ENCODE measurements at places on chromosomes 11 and 22. TPM values are rescaled to one million over a fixed set of nuclear protein-coding genes. Genes with fewer than 3 reads are reported as not detected.

SEZ6L gene
- total RNA-seq, result not detected

LYVE1 gene
- total RNA-seq, result not detected

- no peaks in the 10 kb centered on the region for H3K36me3 ChIP-seq
- no peak overlapping the region for H3K4me3 ChIP-seq
- no peaks in the 10 kb centered on the region for H3K4me1 ChIP-seq
- DNase-seq, result no peak
- no peaks in the 10 kb centered on the region for H3K27me3 ChIP-seq
Measured at GRCh38 chr22:32859743-32860142, 58.2 kb downstream of the TIMP3 start.

- no peak for DNase-seq
- H3K36me3 ChIP-seq, result no peaks in the 10 kb centered on the region
- peaks cover 34% of the 10 kb centered on the region for H3K27me3 ChIP-seq
- H3K4me3 ChIP-seq, result no peak overlapping the region
Measured at GRCh38 chr11:69615545-69616278, 25.2 kb upstream of the CCND1 start.

- H3K27me3 ChIP-seq, result peaks cover 4% of the 10 kb centered on the region
- H3K4me3 ChIP-seq, result no peak overlapping the region
- H3K27ac ChIP-seq, result no peak overlapping the region
- H3K36me3 ChIP-seq, result no peaks in the 10 kb centered on the region
Measured at GRCh38 chr11:123672568-123672967, 18.1 kb upstream of the SCN3B start.

DNA sequence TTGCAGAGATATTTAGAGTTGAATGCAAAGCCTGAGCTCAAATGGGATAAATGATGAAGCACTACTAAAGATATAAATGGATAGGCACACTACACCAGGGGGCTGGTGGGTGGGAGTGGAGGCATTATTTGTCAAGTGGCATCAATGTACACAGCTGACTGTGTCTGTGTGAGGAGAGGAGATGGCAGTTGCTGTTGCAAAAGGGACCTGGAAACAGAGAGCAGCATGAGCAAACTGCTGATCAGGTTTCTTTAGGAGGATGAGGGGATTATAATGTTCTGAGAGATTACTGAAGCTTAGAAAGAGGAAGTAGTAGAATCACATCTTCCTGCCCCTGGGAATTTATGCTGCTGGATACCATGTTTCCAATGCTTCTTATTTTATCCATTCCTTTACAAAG is 39.4 kb upstream of the LIN7C start:
- no peak overlapping the region for H3K4me3 ChIP-seq
- H3K4me1 ChIP-seq, result no peaks in the 10 kb centered on the region
- no peak overlapping the region for H3K27ac ChIP-seq
- DNase-seq, result no peak
- peaks cover 17% of the 10 kb centered on the region for H3K36me3 ChIP-seq
- no peaks in the 10 kb centered on the region for H3K27me3 ChIP-seq

DNA sequence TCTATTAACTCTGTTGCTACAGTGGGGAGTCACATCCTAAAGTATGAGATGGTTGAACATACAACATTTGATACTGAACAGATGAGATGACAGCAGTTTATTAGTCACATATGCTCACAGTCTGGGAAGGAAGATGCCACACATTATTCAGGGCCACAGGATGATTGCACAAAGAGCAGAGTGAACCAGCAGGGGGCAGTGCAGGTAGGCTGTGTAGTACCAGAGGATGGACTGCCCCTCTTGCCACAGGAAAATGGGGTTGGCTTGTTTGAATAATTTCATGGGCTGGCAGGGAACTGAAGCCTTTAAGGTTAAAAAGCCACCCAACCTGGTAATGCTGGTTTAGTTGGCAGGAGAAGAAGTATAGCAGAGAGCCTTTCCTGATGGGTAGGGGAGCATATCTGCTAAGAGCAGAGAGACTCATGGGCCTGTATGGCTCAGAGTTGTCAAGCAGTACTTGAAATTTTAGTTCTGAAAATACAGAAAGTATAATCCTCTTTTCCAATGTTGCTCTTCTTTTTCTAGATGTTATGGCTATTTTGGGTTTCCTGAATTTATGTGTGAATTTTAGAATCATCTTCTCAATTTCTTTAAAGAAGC is 180.4 kb upstream of the B3GAT1 start:
- no peak overlapping the region for H3K4me3 ChIP-seq
- no peaks in the 10 kb centered on the region for H3K36me3 ChIP-seq
- H3K27ac ChIP-seq, result no peak overlapping the region
- peak; percentile 54 for DNase-seq

DNA sequence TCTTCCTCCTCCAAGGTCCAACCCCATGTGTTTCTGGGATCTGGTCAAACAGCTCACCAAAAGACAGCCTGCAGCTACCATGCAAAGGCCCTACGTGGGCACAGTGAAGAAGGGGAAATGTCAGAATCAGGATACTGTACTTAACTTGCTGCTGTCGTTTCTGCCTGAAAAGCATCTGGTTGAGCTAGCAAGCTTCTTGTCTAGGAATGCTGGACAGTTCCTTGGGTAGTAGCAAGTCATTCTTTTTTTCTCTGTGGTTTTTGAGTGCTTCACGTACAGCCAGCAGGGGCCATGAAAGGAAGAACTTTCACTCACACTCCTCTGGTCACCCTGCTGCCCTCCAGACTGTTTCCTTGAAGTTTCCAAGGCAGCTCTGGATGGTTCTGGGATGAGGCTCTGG is 24.7 kb downstream of the RCOR2 start:
- H3K27me3 ChIP-seq, result no peaks in the 10 kb centered on the region
- peaks cover 55% of the 10 kb centered on the region for H3K4me1 ChIP-seq
- no peak for DNase-seq
- peaks cover 22% of the 10 kb centered on the region for H3K36me3 ChIP-seq
- H3K4me3 ChIP-seq, result no peak overlapping the region
- H3K27ac ChIP-seq, result no peak overlapping the region

- H3K4me3 ChIP-seq, result no peak overlapping the region
- H3K4me1 ChIP-seq, result no peaks in the 10 kb centered on the region
- H3K27ac ChIP-seq, result no peak overlapping the region
- no peaks in the 10 kb centered on the region for H3K36me3 ChIP-seq
Measured at GRCh38 chr11:5281596-5281995, 11.9 kb upstream of the HBE1 start.

GRCh38 chr11:13289081-13289480 is 11.5 kb downstream of the BMAL1 start:
- no peak overlapping the region for H3K27ac ChIP-seq
- H3K27me3 ChIP-seq, result no peaks in the 10 kb centered on the region
- H3K4me3 ChIP-seq, result no peak overlapping the region
- H3K36me3 ChIP-seq, result peaks cover 22% of the 10 kb centered on the region
- DNase-seq, result no peak
- H3K4me1 ChIP-seq, result peaks cover 65% of the 10 kb centered on the region

DNA sequence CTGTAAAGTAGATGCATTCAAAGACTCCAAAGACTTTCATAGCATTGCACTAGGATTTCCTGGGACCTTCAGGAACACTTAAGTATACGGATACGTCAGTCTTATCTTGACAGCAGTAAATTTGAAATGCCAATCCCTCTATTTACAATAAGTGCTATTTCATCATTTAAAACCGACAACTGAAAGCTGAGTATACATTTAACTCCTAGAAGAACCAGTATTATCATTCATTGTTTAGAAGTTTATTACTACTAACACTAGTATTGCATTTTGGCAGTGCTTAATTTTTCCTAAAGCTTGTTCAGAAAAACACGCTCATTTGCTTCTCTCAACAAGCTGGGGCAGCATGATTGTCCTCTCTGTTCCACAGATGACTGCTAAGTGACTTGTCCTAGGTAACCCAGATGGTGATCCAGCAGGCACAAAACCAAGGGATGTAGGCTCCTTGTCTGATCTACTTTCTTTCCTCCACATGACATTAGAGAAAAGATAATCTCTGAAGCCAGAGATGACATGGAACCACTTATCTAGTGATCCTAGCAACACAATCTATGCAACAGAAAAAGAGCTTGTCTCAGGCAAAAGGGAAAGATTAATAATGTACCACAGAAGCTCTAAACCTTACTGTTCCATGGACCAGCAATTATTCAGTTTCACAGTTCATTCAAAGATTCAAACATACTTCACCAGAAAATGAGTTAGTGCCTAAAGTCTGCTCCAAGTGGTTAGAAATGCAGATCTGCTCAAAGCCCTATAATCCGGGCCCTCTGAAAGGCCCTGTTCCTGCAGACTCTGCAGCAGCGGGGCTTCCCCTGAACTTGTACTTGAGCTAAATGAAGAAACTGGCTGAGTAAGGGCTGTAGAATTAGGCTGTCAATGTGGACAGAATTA is 5.2 kb downstream of the MAML2 start:
- no peaks in the 10 kb centered on the region for H3K27me3 ChIP-seq
- peak overlapping the region; percentile 96 for H3K27ac ChIP-seq
- H3K4me1 ChIP-seq, result peaks cover 68% of the 10 kb centered on the region
- peak overlapping the region; percentile 98 for H3K4me3 ChIP-seq

- no peak overlapping the region for H3K4me3 ChIP-seq
- H3K4me1 ChIP-seq, result no peaks in the 10 kb centered on the region
- no peaks in the 10 kb centered on the region for H3K27me3 ChIP-seq
- no peak for DNase-seq
Measured at GRCh38 chr11:99432677-99433076, 411.9 kb downstream of the CNTN5 start.

DNA sequence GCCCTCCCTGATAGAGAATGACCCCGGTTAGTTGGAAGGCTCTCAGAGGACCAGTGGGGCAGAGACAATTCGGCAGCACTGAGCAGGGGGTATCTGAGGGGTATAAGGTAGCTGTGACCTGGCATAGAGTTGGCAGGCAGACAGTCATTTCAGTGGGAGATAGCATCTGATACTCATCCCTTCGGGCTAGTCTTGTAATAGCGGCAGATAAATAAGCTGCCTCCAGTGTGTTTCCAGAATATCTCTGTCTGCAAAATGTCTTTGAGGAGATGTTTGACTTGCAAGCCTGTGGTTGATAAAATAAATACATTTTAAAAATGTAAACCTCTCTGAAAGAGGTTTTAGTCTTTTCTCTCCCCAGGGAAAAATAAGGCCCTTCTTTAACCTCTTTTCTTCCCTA is 54.2 kb downstream of the TEAD1 start:
- H3K4me3 ChIP-seq, result no peak overlapping the region
- peaks cover 44% of the 10 kb centered on the region for H3K27me3 ChIP-seq
- no peak for DNase-seq
- no peaks in the 10 kb centered on the region for H3K36me3 ChIP-seq
- no peak overlapping the region for H3K27ac ChIP-seq

LRRC32 gene
- 11.5 TPM for total RNA-seq

DNA sequence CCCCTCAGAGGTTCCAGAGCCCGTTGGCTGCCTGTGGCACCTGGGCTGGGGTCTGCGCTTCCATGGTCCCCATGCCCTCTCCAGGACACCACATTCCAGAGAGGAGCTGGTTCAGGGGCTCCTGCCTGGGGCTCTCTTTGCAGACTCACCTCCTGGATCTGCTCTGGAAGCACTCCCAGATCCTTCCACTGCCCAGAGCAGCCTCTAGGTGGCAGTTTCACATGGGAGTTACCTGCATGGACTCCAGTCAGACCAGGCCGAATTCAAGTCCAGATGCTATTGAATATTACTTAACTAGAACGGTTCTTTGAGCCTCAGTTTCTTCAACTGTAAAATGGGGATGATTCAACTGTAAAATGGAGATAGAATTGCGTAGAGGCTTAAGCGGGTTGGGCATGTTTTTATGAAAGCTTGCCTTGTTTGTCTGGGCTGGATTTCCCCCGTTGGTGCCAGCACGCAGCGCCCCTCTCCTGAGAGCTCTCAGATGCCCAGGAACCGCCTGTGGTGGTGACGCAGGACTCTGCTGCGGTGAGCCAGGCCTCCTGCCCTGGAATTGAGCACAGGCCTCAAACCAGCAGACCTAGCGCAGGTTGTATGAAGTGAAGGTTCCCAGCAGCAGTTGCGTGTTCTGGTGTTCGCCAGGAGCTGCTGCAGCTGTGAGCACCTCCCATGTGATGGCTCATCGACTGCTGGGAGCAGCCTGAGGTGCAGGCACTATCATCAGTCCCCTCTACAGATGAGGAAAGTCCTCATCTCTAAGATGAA is 44.2 kb downstream of the LMO1 start:
- no peaks in the 10 kb centered on the region for H3K27me3 ChIP-seq
- no peak for DNase-seq
- no peak overlapping the region for H3K27ac ChIP-seq
- no peak overlapping the region for H3K4me3 ChIP-seq
- no peaks in the 10 kb centered on the region for H3K4me1 ChIP-seq
- no peaks in the 10 kb centered on the region for H3K36me3 ChIP-seq
